ENCODE measurements at places on chromosomes 12 and 14.

DNA sequence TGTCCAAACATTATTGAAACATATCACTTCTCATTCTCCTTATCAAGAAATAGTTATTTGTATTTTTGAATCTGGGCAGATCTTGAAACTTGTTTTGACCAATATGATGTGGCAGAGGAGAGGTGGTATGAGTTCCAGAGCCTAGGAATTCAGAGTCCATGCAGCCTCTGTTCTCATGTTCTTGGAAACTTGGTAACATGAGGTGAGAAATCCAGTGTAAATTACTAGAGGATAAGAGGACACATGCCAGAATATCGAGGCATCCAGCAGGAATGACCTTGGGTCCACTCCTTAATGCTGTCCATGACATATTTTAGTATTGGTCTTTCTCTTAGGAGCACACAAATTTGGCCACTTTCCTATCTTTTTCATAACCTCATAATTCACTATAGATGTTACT lies 1374.6 kb downstream of the FSCB start:
- DNase-seq: no peak

- no peak for DNase-seq
Measured at GRCh38 chr12:52828591-52829021, 5.5 kb downstream of the KRT79 start.

DNA sequence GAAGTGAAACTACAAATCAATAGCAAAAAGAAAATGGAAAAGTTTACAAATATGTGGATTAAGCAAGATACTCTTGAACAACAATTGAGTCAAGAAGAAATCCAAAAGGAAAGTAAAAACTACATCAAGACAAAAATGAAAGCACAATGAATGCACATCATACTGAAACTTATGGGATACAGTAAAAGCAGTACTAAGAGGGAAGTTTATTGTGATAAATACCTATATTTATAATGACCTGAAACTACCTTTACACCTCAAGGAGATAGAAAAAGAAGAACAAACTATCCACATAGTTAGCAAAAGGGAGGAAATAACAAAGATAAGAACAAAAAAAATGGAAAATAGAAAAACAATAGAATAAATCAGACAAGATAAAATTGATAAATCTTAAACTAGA lies 375.0 kb downstream of the TRHDE start:
- DNase-seq: no peak

- peak; percentile 42 for DNase-seq
Measured at GRCh38 chr14:54691525-54692283, 124.8 kb downstream of the SAMD4A start.

GRCh38 chr12:80044694-80045046 lies 54.7 kb upstream of the OTOGL start:
- no peak for DNase-seq

DNA sequence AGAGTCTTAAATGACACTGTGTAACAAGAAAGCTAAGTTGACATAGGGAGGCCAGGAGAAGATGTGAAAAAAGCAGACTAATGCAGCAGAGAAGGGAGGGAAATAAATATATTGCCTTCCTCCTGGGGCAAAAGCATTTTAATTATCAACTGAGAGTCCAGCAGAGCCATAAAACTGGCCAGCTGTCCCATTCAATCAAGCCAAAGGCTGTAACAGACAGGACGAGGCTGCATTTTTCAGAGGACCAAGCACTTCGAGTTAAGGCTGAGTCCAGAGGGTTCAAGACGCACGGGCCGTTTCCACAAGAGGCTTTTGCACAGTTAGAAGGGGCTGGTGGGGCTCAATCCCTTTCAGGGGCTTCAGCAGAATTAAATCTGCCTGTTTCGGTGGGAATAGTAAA lies 20.4 kb downstream of the MAP3K9 start:
- DNase-seq: no peak

GRCh38 chr14:70006699-70007098 lies 127.5 kb downstream of the SMOC1 start:
- DNase-seq: no peak

DNA sequence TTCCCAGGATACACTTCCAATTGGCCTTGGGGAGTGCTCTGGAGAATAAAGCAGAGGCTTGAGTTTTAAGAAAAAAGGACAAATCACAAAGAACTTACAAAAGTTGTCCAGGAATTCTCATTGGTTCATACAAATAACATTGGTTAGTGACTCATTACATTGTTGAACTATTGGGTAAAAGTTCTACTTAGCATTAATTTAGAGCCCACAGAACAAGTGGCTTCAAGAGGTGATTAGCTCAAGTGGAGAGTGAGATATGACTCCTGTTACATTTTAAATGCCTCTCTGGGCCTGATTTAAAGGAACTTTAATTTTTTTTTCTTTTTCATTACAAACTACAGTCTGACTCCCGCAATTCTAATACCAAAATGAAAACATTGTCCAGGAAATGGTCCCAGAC lies 72.9 kb downstream of the ASCL4 start:
- no peak for DNase-seq

GRCh38 chr12:32116897-32117296 lies 10.2 kb downstream of the BICD1 start:
- DNase-seq: no peak

GRCh38 chr12:121181181-121181580 lies 28.7 kb upstream of the P2RX4 start:
- DNase-seq: no peak

DNA sequence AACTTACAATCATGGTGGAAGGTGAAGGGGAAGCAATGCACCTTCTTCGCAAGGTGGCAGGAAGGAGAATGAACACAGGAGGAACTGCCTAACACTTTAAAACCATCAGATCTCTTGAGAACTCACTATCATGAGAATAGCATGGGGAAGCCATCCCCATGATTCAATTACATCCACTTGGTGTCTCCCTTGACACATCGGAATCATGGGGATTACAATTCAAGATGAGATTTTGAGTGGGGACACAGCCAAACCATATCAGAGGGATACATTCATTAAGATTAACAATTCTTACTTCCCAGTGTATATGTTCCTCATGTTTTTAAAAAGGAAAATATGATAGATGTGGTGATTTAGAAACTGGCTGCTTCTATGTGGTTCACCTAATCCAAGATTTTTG lies 117.9 kb downstream of the PDE3A start:
- DNase-seq: no peak

- no peak for DNase-seq
Measured at GRCh38 chr12:88935856-88936255, 355.6 kb upstream of the KITLG start.

DNA sequence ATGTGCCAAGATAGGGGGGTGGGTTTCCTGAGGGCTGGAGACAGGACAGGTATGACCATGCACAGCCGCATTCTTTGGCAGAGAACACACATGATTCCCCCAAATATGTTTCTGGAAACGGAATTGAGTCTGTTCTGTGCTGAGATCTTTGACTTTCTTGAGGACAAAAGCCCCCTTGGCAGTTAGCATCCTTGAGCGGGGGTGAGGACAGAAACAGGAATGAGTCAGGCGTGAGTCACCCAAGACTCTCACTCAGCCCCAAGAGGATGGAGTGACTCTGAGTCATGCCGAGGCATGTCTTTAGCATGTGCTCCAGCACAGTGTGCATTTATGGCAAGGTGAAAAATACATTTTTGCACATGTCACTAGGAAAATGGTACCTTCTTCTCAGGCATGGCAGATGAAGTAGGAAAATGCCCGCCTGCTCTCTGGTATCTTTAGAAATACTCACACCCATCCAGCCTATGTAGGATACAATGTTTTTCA lies 52.1 kb downstream of the DAD1 start:
- DNase-seq: no peak

- no peak for DNase-seq
Measured at GRCh38 chr14:84857571-84857970, 672.4 kb upstream of the FLRT2 start.

- no peak for DNase-seq
Measured at GRCh38 chr12:68028647-68029046, 39.4 kb downstream of the IFNG-AS1 start.

DNA sequence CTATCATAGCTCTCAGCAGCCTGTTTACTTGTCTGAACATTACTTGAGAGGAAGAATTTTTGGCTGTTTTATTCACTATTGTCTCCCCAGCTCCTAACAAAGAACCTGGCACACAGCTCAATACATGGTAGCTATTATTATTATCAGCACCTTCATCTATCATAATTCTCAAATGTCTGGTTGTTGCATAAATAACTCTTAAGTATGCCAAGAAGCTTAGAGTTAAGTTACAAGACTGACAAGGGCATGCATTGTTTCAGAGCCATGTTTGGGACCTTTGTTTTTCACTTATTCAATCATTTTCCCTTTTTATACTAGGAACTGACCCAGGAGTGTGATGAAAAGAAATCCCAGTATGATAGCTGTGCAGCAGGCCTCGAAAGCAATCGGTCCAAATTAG lies 77.5 kb upstream of the ATP2A2 start:
- DNase-seq: no peak
